ENCODE measurements at places on chromosomes 13 and 19.

DNA sequence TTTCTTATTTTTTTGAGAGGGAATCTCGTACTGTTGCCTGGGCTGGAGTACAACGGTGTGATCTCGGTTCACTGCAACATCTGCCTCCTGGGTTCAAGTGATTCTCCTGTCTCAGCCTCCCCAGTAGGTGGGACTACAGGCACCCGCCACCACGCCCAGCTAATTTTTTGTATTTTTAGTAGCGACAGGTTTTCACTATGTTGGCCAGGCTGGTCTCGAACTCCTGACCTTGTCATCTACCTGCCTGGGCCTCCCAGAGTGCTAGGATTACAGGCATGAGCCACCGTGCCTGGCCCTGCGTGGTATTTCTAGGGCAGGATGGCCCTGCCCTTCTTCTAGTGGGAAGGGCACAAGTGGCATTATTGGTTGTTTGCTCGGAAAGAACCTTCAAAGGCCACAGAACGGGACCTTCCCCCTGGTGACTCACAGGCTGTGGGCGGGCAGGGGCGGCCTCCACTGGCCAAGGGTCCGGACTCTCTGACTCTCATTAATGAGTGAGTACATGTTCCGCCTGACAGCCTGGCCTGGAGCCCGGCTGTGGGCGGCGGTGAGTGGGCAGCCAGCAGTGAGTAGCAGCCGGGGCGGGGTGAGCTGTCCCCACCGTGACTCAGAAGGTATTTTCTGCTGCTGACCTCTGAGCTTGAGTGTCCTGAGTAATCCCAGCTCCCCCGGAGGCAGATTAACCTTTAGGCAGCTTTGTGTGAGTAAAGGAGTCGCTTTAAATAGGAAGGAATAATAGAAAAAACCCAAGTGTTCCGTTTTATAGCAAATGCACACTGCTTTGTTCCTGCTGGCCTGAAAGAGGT, 5.1 kb downstream of the DOT1L start:
- DNase-seq: peak; percentile 73

GRCh38 chr19:56689198-56689597, 17.6 kb upstream of the ZNF835 start:
- DNase-seq: no peak

GRCh38 chr19:16327501-16327900, 2.9 kb downstream of the KLF2 start:
- DNase-seq: no peak

GRCh38 chr13:51322826-51323225, 16.7 kb upstream of the SERPINE3 start:
- DNase-seq: no peak

DNA sequence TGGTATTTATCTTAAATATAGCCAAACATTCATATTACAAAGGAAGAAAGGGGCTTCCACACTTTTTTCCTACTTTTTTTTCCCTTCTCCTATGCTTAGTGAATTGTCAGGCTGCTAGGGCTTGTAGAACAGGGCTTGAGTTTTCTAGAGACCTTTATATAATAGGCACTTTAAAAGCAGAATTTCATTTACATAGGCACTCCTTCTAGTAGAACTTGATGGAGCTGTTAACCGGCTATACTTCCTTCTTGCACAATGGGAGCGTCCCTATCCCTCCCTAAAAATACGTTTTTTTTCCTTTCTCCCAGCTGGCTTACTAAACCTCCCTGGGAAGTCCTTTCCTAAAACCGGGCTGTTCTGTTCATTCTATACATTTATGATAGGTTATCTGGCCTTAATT, 1.1 kb downstream of the TRIM13 start:
- peak; percentile 34 for DNase-seq

DNA sequence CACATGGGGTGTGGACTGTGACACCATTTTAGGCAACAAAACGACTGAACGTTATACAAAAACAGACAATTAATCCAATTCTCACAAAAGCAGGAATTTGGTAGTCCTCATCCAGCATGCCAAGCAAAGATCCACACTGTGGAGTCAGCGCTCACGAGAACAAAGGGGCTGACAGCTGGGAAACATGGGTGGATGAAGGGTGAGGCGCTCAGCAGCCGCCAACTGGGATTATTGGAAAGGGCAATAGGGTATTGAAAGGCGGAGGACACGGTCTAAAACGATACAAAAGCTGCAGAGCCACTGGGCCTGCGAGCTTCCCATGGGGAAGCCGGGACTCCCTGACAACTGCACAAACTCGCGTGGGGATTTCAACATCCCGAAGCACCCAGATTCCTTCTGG, 4.7 kb upstream of the ZNF813 start:
- DNase-seq: no peak

- DNase-seq: no peak
These were observed 147.3 kb upstream of the GPC6 start for GRCh38 chr13:93079294-93079693.

DNA sequence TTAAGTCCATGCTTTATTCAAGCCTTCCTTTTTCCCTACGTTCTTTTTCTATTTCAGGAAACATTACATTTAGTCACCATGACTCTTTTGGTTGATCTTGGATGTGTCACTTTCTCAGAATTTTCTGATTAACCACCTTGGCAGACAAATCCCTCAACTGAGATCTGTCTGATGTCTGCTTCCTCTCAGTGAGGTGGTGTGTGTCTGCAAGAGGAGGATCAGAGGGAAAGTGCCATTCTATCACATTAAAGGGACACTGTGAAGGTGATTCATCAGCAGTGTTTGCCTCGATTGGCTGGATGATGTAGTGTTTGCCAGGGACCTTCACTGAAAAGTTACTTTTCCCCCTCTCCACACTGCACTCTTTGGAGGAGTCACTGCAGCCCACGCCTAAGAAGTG, 3.0 kb upstream of the CCNP start:
- DNase-seq: peak; percentile 11

GRCh38 chr13:22077764-22078163, 406.9 kb downstream of the FGF9 start:
- DNase-seq: no peak

DNA sequence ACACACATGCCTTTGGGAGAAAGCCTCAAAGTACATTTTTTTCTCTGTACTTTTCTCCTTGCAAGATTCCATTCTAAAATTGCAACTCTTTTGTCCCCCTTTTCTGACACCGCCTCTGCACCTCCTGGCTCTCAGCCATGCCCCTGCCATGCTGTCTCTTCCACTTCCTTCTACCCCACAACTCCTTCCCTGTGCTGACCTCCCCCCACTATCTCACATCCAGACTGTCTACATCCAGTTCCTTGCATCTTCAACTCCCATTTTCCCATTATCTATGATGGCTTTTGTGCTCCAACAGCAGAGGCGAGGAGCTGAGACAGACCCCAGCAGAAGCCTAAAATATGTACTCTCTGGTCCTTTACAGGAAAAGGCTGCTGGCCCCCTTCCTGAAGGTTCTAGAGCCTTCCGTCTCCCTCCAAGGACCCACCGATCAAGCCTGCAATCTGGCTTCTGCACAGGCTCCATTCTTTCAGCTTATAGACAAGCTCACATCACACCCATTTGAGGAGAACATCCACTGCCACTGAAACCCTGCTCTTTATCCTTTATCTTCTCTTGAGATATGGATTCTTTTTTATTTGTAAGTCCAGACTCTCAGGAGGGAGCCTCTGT, 50.2 kb downstream of the RFX2 start:
- DNase-seq: peak; percentile 27

GRCh38 chr13:72864142-72865011, 82.4 kb downstream of the PIBF1 start:
- no peak for DNase-seq

- no peak for DNase-seq
These were observed 44.3 kb downstream of the CELF5 start for GRCh38 chr19:3268763-3269162.

GRCh38 chr13:23642110-23642509, 71.9 kb downstream of the TNFRSF19 start:
- no peak for DNase-seq

GRCh38 chr19:53612762-53613526, 18.9 kb upstream of the DPRX start:
- DNase-seq: no peak

- DNase-seq: no peak
These were observed 39.3 kb upstream of the URAD start for GRCh38 chr13:28027607-28028364.

- DNase-seq: no peak
These were observed 15.2 kb upstream of the ERCC5 start for GRCh38 chr13:102830646-102831045.

- peak; percentile 39 for DNase-seq
These were observed 47.0 kb upstream of the RAP2A start for GRCh38 chr13:97386801-97387484.

DNA sequence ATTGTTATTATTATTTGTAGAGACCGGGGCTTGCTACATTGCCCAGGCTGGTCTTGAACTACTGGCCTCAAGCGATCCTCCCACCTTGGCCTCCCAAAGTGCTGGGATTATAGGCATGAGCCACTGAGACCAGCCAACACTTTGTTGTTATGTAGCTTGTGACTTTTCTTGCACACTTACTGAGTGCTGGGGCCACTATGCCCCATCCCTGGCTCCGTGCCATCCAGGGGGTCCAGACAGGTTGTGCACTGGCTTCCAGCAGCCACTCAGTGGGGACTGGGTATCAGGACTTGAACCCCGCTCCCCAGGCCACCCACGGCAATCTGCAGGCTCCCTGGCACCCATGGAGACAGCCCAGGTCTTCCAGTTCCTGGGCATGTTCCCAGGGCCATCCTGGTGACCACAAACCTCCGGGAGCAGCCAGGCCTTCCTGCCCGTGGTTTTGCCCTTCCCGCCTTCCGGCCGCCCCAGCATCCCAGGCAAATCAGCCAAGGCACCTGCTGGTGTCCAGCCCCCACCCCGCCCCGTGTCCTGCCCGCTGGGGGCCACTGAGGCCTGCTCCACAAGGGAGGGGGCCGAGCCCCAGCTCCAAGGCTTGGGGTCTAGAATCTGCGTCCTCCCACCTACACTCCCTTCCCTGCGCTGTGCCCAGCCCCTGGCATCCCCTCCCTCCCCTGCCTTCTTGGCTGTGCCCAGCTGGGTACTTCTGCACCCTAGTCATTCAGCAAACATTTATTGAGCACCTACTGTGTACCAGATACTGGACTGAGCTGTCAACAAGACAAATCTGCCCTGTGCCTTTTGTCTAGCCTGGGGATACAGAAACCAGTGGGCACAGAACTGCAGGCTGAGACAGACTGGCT, 23.7 kb upstream of the SEMA6B start:
- DNase-seq: no peak

GRCh38 chr19:15829306-15829698, 13.8 kb upstream of the OR10H1 start:
- DNase-seq: no peak

DNA sequence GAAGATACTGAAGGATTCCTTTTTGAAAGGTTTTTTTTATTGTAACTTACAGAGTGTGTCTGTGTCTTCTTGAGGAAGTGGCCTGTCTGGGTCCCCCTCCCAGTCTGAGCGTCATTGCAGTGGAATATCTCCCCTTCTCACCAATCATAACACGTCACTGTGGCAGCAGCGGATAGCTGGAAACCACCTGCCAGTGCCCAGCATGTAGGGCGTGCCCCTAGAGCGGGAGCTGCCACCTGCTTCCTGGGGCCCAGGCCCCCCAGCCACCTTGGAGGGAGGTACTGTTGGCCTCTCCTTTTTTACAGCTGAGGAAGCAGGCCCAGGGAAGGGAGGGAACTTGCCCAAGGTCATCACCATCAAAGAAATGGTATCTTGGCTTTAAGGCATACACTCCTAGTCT, 4.6 kb upstream of the DNM2 start:
- DNase-seq: peak; percentile 16

- DNase-seq: no peak
These were observed 88.4 kb downstream of the FOXO1 start for GRCh38 chr13:40578055-40578454.

- no peak for DNase-seq
These were observed 801.4 kb downstream of the SLITRK6 start for GRCh38 chr13:84997858-84998257.

DNA sequence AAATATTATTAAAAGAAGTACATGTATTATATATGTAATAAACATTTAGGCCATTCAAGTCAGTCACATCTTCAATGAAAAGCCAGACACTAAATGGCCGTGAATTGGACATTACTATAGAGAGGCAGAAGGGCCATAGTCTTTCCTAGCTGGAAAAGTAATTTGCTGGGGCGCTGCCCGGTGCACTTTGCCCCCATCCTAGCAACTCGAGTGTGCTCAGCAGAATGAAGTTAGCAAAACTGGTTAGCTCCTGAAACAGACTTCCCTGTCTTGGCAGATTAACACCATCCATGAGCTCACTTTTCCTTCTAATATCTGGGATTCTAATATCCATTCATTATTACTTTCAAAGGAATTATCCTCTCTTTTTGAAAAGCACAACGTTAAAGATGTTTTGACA, 2.8 kb upstream of the SPRYD7 start:
- no peak for DNase-seq

GRCh38 chr19:35753634-35754369, 3.0 kb downstream of the HSPB6 start:
- no peak for DNase-seq

DNA sequence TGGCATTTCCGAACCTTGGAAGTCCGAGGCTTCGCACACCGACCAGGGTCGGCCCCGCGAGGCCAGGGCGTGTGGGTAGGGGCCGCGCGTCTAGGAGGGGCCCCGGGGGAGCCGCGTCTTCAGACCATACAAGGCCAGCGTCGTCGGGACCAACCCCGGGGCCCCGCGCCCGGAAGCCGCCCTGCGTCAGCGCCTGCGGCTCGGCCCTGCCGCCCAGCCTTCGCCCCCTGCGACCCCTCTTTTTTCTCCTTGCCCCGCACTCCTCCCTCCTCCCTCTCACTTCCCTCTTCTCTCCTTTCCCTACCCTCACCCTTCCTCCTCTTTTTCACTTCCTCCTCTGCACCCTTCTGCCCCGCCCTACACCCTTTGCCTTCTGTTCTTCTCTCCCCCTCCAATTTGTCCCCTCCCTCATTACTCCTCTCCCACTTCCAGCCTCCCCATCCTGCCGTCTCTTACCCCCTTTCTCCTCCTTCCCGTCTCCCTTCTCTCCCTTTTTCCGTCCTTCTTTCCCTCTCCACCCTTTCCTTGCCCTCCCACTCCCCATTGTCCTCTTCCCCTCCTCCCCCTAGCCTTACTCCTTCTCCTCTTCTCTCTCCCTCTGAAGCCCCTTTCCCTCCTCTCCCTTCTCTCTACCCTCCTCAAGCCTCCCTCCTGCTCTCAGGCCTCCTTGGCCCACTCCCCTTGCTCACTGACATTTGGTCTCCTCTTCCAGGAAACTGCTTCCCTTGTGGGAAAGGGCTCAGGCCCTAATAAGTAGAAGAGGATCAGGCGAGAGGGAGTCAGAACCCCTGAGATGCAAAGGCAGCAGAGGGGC, 2.2 kb upstream of the PLEKHG2 start:
- DNase-seq: peak; percentile 83

DNA sequence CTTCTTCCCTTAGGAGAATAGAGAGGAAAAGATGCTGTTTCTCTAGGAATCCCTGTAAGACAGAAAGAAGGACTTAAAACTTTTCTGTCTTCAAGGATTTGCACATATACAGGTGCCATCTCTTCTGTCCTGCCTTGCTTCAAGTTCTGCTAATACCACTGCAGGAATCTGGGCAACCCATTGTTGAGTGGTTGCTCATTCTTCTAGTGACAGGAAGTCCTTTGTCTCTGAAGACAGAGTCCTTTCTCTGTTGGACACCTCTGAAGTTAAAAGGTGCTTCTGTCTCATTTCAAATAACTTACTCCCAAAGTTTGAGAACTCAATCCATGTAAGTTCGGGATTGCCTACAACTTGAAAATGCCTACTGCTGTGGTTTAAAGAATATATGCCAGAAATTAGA, 114.4 kb upstream of the TMTC4 start:
- DNase-seq: no peak

Measured in KBM-7 (cell line).